ENCODE measurements at places on chromosomes 2 and 18. TPM values are rescaled to one million over a fixed set of nuclear protein-coding genes. Genes with fewer than 3 reads are reported as not detected.

SPIRE1 gene
- polyA plus RNA-seq, result not detected

- no peak overlapping the region for H3K4me3 ChIP-seq
- H3K27ac ChIP-seq, result no peak overlapping the region
- peaks cover 23% of the 10 kb centered on the region for H3K4me1 ChIP-seq
- DNase-seq, result no peak
Measured at GRCh38 chr18:49030138-49030537, 79.4 kb upstream of the SMAD7 start.

GRCh38 chr2:2025803-2026202 is 281.5 kb upstream of the PXDN start:
- no peak overlapping the region for H3K4me3 ChIP-seq
- no peaks in the 10 kb centered on the region for H3K27me3 ChIP-seq
- no peak overlapping the region for H3K27ac ChIP-seq
- H3K4me1 ChIP-seq, result no peaks in the 10 kb centered on the region
- H3K36me3 ChIP-seq, result no peaks in the 10 kb centered on the region
- no peak for DNase-seq

GRCh38 chr2:120589771-120590608 is 145.7 kb upstream of the GLI2 start:
- H3K27ac ChIP-seq, result no peak overlapping the region
- H3K36me3 ChIP-seq, result no peaks in the 10 kb centered on the region
- DNase-seq, result no peak
- no peak overlapping the region for H3K4me3 ChIP-seq
- peaks cover 42% of the 10 kb centered on the region for H3K27me3 ChIP-seq

DNA sequence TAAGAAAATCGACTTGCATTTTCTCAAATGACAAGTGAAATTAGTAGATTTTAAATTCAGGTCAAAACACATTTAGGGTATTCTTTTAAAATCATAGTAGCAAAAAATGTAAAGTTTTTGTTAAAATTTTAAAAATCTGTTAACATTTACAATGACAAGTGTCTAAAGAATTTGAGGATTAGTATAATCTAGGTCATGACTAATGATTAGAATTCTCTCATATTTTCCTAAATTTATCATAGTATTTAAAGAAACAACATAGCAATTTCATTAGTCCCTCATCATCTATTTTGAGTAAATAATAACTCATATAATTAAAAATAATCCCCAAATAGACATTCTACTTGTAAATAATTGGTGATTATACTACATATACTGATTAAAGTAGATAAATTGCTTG is 23.6 kb downstream of the THUMPD2 start:
- H3K27me3 ChIP-seq, result no peaks in the 10 kb centered on the region
- H3K27ac ChIP-seq, result no peak overlapping the region
- DNase-seq, result no peak
- no peak overlapping the region for H3K4me3 ChIP-seq
- no peaks in the 10 kb centered on the region for H3K4me1 ChIP-seq

Data from naive B cell (primary cell).